AG04449 (cell line): ENCODE measurements at places on chromosomes 2 and 18.

DNA sequence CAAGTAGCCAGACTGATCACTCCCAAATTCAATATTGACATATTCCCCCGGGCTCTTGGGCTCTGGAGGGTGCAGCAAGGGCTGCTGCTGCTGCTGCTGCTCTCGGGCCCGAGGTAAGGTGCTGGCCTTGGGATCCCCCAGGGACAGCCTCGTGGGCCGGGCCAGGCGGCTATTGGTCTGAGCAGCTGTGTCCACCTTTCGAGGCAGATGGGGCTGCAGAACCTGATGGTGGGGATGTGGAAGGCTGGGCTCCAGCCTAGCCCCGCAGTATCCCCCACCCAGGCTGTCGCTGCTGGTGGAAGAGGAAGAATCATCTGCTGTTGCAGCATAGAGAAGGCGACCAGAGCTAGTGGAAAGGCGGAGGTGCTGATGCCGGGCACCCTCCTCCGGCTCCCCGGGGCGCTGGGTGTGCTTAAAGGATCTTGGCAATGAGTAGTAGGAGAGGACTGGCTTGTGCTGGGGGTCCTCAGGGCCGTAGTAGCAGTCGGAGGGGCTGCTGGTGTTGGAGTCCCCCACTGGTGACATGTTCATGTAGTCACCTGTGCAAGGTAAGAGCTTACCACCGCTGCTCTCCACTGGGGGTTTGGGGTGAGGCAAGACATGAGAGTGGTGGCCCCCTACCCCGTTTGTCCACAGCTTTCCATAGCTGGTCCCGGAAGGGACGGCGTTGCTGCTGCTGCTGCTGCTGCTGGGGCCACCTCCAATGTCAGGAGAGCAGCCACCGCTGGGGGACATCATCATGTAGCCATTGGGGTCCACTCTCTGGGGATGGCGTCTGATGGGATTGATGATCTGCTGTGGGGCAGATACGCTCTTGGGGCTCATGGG lies 3.4 kb downstream of the IRS1 start:
- no peak for DNase-seq

DNA sequence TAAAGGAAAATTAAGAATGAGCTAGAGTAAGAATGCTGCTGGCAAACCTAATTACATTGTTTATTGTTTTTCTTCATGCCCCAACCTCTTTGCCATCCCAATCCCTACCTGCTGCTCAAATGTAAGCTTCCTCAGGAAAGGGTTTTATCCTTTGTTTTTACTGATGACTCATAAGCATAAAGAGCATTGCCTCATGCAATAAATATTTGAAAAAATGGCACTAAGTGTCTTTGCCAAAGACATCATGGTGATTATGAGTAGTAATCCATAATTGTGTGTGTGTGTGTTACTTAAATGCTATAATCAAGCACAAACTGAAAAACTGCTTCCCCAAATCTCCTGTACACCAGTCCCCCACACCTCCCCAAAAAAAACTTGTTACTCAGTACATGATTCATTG lies 53.4 kb downstream of the DNER start:
- no peak for DNase-seq

DNA sequence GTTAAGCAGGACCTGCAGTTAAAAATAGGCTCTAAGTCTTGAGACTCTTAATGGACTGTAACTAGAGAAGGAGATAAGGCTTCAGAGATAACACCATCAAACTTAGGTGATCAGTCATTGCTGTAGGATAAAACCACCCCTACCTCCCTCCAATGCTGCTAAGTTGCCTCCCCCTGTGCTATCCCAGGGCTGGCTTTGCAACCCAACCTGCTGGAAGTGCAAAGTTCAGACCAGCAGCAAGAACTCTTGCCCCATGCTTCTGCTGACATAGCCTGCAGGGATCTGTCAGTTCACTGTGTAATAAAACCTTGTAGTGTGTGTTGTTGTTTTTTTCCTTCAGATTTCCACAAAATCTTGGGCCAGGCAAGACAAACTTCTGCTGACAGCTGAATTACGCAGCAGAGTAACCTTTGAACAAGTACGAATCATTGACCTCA lies 57.4 kb upstream of the EPB41L3 start:
- no peak for DNase-seq

DNA sequence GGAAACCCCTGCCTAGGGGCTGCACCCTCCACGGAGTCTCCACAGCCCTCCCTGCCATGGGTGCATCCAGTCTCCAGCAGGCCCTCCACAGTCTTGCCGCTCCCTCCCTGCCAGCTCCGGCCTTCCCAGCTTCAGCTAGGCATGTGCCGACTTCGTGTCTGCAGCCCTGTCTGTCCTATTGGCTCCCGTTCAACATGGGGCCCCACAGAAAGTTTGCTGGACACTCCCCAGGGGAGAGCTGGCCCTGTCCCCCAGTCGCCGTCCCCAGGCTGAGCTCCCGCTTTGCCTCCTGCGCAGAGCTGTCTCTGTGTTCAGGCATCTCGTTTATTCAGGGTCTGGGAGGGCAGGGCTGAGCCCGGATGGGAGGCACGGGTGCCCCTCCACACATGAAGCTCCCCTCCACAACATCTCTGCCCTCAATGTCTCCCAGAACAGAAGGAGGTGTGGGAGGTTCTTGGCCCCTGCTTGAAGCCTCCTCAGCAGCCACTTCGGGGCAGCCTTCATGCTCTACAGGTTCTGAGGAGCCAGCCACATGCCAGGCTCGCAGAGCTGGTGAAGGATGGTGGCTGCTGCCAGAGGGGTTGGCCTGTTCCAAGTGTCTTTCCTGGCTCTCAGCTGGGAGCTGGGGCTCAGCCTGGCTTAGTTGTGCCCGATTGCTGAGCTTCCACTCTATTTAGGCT lies 120.1 kb upstream of the PXDN start:
- no peak for DNase-seq

GRCh38 chr18:29449424-29449823 lies 1272.5 kb upstream of the CDH2 start:
- no peak for DNase-seq

GRCh38 chr2:159138642-159139182 lies 147.8 kb downstream of the WDSUB1 start:
- DNase-seq, result no peak

DNA sequence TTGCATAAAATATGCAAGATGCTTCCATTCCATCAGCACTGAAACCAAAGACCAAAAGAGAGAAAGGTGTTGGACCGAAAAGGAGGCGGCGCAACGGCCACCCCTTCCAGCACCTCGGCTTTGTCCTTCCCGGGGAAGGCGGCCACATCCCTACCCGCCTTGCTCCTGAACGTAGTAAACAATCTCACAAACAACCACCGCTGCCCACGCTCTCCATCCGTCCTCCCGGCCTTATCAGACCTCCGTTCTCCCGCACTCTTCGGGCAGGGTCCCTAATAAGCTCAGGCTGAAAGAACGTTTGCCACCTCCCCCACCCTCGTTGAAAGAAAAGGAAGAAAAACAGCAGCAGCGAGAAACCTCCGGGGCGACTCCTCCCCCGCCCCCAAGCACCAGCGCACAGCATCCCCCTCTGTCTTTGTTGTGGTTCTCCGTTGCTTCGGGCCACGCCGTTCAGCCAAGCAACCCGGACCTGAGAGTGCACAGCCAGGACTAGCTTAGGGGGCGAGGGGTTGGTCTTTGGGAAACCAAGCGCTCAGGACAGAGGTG lies 4.4 kb downstream of the EVX2 start:
- no peak for DNase-seq

DNA sequence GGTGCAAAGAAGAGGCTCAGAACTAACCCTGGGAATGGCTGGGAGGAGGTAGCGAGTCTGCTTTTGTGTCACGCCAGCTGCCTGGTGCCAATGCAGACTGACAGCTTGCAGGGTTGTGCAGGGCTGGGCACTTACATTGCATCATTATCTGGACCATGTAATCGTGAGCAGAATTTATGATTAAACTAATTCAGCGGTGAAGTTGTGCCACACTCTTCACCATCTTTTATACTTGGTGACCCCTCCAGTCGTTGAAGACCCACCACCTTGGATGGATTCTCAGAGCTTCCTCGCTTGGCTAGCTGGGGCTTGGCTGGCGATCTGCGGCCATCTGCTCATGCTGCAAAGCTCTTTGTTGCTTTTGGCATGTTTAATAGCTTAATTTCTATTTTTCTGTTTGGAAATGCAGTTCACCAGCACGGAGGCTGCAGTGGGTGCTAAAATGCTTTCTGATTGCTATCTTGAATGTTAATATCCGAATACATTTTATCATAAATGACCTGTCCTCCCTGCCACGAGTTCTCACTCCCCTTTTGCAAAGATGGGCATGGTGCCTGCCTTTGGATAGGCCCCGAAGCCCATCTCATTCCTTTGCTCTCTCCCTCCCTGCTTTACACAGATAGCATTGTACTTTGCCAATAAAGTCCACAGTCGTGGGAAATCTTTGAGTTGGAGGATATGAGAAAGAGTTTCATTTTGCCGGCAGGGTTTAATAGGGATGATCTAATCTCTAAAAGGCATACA lies 188.2 kb downstream of the PRKCE start:
- DNase-seq, result no peak

DNA sequence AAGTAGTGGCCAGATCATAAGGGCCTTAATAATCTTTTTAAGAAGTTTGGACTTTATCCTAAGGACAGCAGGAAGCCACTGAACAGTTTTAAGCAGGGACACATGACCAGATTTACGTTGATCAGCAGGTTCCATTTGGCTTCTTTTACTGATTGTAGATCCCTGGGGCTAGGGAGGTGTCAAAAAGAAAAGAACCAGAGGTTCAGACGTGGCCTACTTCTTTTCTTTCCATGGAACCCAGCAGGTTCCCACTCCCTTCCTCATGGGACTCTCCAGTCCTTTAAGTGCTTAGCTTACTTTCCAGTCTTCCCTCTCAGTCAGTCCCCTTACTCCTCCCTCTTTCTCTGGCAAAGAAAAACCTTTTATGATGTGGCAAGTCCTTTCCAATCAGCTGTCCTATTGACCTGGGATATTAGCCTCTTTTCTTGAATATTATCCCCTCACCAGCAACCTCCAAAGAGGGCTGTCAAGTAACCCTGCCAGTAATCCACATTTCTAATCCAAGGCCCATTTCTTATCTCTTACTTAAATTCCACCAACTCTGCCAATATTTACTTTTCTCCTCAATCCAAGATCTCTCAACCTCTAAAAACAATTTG lies 33.5 kb downstream of the NHEJ1 start:
- no peak for DNase-seq

GRCh38 chr2:47452761-47453160 lies 49.8 kb downstream of the MSH2 start:
- DNase-seq, result no peak

GRCh38 chr2:190802129-190802528 lies 78.5 kb upstream of the GLS start:
- no peak for DNase-seq

GRCh38 chr18:79048245-79048632 lies 21.0 kb upstream of the ATP9B start:
- DNase-seq, result no peak

DNA sequence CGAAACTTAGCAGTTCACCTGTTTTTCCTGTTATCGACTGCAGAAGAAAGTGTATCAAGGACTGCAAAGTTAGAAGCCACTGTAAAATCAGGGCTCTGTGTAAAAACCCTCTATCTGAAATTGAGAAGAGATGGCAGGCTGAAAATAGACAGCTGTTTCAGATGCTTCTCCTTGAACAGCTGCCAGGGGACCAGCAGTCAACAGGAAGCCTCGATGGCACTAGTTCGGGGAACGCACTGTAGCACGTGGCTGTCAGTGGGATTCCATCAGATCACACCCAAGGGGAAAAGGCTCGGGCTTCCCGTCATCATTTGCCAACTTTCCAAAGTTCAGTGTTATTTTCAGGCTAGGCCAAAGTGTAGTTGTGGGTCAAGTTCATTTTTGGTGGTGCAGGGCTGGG lies 316.9 kb downstream of the TXNL1 start:
- DNase-seq, result no peak

DNA sequence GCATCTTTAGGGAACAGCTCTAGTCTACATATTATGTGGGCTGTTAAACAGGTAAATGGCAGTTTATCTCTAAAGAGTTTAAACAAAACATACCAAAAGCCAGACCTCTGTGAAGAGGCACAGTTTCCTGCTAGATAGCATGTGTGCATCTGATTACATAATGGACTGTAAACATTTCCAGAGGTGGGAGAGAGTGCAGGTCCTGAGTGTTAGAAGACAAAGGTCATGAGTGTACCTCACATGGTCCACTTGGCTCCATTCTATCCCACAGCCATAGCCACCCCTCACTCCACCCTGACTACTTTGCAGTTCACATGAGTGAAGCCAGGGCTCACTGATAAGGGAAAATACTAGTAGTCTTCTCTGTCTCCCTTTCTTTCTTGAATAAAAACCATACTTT lies 233.4 kb downstream of the MTX2 start:
- DNase-seq, result no peak

DNA sequence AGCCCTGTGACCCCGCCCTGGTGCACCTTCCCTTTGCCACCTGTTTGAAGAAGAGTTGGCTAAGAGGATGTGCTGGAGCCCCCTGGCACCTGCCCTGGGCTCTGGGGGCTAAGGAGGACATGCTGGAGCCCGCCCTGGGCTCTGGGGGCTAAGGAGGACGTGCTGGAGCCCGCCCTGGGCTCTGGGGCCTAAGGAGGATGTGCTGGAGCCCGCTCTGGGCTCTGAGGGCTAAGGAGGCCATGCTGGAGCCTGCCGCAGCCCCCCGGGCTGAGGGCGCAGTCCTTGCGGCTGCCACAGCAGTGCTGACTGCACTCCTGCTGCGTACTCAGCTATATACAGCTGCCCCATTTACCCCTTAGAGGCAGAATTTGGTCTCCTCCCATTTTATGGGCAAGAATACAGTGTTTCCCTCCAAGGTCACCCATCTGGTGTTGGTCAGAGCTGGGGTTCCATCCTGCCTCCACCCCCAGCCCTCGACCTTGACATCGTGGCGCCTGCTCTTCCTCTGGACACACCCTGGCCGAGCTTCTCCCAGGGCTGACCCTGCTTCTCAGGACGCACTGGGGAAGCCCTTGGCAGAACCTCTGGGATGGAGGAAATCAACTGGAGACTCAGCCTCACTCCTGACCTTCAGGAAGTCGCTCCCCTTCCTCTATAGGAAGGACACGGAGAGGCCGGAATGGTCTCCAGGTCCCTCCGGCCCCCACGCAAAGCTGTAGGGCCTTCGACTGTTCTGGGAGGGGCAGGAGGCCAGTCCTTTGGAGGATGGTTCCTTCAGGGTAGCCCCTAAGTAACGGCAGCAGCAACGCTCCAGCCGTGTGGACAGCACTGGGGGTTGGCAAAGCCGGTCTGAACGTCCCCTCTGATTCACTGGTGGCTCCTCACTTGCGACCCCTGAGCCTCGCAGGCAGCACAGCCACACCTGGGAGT lies 65.0 kb upstream of the HPCAL1 start:
- DNase-seq, result no peak

GRCh38 chr2:128714851-128715312 lies 396.2 kb upstream of the HS6ST1 start:
- DNase-seq, result no peak

DNA sequence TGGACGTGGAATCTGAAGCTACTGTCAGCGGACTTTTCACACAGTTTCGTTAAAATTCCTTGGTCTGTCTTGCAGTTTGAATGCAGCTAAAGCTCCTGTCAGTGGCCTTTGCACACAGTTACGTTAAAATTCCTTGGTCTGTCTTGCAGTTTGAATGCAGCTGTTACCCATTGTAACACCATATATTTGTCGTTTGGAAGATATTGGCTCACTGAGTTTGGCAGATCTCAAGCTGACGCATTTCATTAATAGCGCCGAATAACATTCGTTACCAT lies 1.0 kb downstream of the LIMS1 start:
- DNase-seq, result no peak

- no peak for DNase-seq
Observed at GRCh38 chr2:26255759-26256384, 11.1 kb downstream of the HADHB start.

GRCh38 chr2:124610141-124610540 lies 585.1 kb downstream of the CNTNAP5 start:
- no peak for DNase-seq
